ENCODE measurements at places on chromosomes 13 and 19. TPM values are rescaled to one million over a fixed set of nuclear protein-coding genes. Genes with fewer than 3 reads are reported as not detected.

KCTD4 gene
- not detected for total RNA-seq

CEACAM4 gene
- 1.7 TPM for total RNA-seq

- H3K27me3 ChIP-seq: no peaks in the 10 kb centered on the region
- H3K27ac ChIP-seq: no peak overlapping the region
- DNase-seq: no peak
- H3K4me3 ChIP-seq: no peak overlapping the region
These were observed 16.6 kb downstream of the ADAMTS10 start for GRCh38 chr19:8593931-8594330.

- H3K4me3 ChIP-seq: no peak overlapping the region
- no peak for DNase-seq
- H3K4me1 ChIP-seq: no peaks in the 10 kb centered on the region
- H3K27ac ChIP-seq: no peak overlapping the region
- H3K27me3 ChIP-seq: no peaks in the 10 kb centered on the region
These were observed 295.1 kb downstream of the MYO16 start for GRCh38 chr13:108924541-108924940.

GRCh38 chr13:110509971-110510786, 51.3 kb downstream of the RAB20 start:
- H3K36me3 ChIP-seq: no peaks in the 10 kb centered on the region
- H3K4me1 ChIP-seq: peaks cover 19% of the 10 kb centered on the region
- no peaks in the 10 kb centered on the region for H3K27me3 ChIP-seq
- peak; percentile 54 for DNase-seq

DNA sequence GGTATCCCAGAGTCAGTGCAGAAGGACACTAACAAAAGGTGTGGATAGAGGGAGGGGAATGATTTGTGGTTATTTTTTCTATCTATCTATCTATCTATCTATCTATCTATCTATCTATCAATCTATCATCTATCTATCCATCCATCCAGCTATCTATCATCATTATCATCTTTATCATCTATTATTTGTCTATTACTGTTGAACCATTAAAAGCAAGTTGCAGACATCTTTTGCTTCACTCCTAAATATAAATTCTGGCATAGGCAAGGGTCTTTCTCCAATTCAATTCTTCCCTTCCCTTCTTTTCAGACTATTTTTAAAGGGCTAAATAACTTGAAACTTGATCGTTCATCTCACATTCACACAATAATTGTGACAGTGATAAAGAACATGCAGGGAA, 10.0 kb upstream of the LYPD5 start:
- H3K4me3 ChIP-seq: no peak overlapping the region
- H3K27ac ChIP-seq: no peak overlapping the region
- no peaks in the 10 kb centered on the region for H3K27me3 ChIP-seq
- no peaks in the 10 kb centered on the region for H3K4me1 ChIP-seq
- DNase-seq: no peak

DNA sequence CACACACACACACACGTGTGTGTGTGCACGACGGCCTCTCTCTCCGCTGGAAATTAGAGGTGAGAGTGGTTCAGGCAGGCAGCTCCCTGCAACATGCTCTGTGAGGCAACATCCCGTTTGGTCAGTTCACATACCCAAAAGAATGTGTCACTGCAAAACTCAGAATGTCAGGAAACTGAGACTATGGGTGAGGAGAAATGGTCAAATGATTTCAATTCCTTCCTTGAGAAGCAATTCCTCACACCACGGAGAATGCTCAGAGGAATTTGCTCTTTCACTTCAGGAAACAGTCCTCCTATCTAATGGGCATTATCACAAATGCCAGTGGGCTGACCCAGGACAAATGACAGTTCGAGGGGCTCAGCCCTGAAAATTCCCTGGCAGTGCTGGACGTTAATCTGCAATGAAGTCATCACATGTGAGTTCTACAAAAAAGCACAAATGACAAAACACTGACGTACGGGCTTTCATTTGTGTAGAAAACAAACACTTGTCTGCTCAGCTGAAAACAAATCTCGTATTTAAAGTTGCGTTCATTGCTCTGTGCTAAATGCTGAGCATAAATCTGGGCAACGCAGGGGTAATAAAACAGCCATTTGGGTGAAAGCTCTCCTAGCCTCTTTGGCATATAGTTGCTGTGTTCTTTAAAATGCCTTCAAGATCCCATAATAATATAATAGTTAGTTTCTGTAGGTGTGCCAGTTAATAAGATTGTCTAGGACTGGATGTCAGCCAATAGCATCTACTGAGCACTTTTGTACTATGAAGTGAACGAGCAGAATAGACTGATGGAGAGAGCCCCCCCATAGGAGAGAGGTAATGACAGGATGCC, 18.6 kb upstream of the LATS2 start:
- no peak for DNase-seq
- no peak overlapping the region for H3K27ac ChIP-seq
- H3K4me1 ChIP-seq: peaks cover 5% of the 10 kb centered on the region
- no peaks in the 10 kb centered on the region for H3K27me3 ChIP-seq
